ENCODE measurements at places on chromosomes 1 and 21. TPM values are rescaled to one million over a fixed set of nuclear protein-coding genes. Genes with fewer than 3 reads are reported as not detected.

DNA sequence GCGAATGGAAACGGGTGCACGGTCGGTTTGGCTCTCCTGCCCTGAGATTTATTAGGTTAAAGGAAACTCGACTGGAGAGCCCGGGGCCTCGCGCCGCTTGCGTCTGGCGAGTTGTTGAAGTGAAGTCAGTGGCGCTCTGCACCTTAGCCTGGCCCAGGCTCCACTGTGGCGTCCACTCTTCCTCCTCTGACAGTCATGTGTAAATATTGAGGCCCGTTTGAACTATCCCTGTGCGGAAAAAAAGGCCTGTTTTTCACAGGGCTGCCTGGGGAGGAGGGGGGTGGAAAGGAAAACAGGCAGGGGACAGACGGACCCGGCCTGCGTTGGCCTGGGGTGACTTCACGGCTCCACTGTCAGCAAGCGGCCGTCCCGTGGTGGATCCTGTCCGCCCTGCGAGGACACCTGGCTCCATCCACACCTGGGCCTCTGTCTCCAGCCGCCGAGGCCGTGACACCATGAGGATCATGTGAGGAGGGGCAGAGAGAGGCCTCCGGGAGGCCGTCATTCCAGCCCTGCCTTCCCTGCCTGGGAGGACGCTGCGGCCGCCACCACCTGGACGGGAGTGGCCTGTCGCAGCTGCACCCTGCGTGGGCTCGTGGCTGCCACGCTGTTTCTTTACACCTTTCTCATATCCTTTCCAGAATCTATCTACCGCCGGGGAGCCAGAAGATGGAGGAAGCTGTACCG is 59.8 kb downstream of the FAAP20 start:
- H3K4me3 ChIP-seq = peak overlapping the region; percentile 61
- H3K36me3 ChIP-seq = no peaks in the 10 kb centered on the region
- no peaks in the 10 kb centered on the region for H3K27me3 ChIP-seq
- peaks cover 77% of the 10 kb centered on the region for H3K4me1 ChIP-seq
- peak overlapping the region; percentile 96 for H3K27ac ChIP-seq

DNA sequence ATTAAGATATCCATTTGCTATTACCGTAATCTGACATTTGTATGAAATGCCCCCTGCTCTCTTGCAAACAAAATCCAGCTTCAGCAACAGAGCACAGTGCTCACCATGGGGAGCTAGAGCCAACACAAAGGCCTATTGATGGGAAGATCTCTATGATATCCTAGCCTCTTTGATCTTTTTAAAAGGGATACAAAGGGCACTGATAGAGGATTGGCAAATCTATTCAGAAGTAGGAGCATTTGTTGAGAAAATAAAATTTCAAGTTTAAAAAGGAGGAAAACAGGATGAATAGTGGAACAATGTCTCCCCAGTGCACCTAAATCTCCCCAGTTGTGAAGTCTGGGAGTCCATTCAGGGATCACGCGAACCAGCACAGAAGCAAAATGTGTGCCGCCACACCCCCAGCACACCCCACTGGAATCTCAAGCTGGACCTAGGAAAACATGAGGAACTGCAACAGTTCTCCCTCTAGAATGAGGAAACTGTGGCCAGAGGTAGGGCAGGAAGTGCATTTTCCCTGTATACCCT is 32.2 kb downstream of the MRAP start:
- DNase-seq = peak; percentile 96
- no peak overlapping the region for H3K4me3 ChIP-seq
- peaks cover 47% of the 10 kb centered on the region for H3K4me1 ChIP-seq
- H3K27me3 ChIP-seq = no peaks in the 10 kb centered on the region

Gene CRYAA
- 7.6 TPM for polyA plus RNA-seq

Gene PODN
- 0.13 TPM for polyA plus RNA-seq

Gene CHRM3
- polyA plus RNA-seq = not detected

DNA sequence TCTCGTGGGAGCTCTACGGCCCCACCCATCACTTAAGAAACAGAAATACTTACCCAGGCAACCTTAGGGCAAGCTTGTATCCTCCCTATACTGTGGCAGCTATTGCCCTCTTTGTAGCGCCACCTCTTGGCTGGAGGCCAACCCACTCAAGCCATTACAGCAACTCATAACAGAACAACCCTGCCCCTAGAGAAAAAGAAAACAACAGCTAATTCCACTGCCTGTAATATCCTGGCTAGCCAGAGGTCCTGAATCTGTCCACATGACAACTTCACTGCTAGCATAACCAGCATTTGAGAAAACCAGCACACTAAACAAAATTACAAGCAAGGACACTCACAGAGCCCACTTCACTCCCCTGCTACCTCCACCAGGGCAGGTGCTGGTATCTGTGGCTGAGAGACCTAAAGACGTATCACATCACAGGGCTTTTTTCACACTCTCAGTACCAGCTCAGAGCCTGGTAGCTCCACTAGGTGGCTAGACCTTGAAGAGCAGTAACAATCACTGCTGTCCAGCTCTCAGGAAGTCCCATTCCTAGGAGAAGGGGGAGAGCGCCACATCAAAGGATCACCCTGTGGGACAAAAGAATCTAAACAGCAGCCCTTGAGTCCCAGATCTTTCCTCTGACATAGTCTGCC is 14.5 kb upstream of the MX1 start:
- no peak overlapping the region for H3K27ac ChIP-seq
- peak; percentile 9 for DNase-seq
- no peak overlapping the region for H3K4me3 ChIP-seq
- no peaks in the 10 kb centered on the region for H3K27me3 ChIP-seq
- H3K36me3 ChIP-seq = peaks cover 5% of the 10 kb centered on the region

DNA sequence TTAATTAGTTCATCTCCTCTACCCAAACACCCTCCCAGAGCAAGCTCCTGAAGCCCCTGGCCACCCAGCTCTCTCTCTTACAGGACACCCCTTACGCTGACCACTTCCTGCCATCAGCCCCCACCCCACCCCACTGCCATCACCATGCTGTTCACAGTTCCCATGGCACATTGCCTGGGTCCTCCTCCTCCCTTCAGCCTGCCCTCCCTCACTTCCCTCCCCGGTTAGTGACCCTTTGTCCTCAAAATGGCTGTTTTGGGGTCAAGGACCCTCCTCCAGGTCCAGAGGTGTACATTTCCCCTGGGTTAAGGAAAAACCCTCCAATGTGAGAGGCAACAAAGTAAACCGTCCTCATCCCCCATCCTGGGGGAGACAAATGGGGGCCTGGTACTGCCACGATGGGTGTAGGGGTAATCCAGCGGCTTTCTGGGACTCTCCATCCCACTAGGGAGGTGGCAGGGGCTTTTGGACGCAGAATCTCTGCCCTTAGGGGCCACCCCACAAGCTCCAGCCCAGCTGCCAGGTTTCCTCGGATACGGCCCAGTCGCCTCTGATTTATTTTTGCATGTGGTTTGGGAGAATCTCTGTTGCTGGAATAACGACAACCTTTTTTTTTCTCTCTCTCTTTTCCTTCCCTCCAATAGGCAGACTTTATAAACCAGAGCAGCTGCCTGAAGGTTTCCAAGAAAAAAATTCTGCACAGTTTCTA is 8.5 kb downstream of the CAMK2N1 start:
- no peaks in the 10 kb centered on the region for H3K27me3 ChIP-seq
- H3K4me3 ChIP-seq = no peak overlapping the region
- H3K36me3 ChIP-seq = no peaks in the 10 kb centered on the region

DNA sequence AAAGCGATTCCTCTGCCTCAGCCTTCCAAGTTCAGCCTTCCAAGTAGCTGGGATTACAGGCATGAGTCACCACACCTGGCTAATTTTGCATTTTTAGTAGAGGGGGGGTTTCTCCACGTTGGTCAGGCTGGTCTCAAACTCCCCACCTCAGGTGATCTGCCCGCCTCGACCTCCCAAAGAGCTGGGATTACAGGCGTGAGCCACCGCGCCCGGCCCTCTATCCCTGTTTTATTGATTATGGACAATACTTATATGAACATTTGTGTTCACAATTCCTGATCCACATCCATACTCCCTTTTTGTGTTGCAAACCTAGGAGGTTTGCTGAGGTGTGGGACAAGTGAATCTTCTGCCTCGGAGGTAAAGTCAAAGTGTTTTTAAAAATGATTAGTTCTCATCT is 245.3 kb downstream of the GREM2 start:
- no peaks in the 10 kb centered on the region for H3K4me1 ChIP-seq
- no peak for DNase-seq
- no peak overlapping the region for H3K4me3 ChIP-seq
- H3K36me3 ChIP-seq = no peaks in the 10 kb centered on the region
- H3K27me3 ChIP-seq = no peaks in the 10 kb centered on the region
- no peak overlapping the region for H3K27ac ChIP-seq

Gene KCNH1
- polyA plus RNA-seq = not detected
